ENCODE measurements at places on chromosomes 1 and 21. TPM values are rescaled to one million over a fixed set of nuclear protein-coding genes. Genes with fewer than 3 reads are reported as not detected.

DNA sequence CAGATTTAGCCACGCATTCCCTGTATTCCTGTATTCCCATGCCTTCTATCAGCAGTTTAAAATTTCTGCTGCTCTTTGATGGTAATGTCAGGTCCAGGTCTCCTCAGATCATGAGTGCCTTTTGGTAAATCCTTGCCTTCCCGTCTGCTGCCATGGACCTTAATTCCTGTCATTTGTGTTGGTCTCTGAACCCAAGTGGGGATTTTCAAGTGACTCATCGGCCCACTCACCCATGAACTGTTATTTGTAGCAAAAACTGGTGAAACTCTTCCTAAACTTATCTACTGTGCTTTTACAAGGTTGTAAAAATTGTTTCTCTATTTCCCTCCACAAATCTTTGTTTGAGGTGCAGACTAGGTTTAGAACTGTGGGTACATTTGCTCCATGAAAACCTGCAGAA lies 47.4 kb downstream of the ACTN2 start:
- DNase-seq = no peak

- DNase-seq = no peak
Observed at GRCh38 chr1:240766831-240767230, 154.9 kb upstream of the GREM2 start.

DNA sequence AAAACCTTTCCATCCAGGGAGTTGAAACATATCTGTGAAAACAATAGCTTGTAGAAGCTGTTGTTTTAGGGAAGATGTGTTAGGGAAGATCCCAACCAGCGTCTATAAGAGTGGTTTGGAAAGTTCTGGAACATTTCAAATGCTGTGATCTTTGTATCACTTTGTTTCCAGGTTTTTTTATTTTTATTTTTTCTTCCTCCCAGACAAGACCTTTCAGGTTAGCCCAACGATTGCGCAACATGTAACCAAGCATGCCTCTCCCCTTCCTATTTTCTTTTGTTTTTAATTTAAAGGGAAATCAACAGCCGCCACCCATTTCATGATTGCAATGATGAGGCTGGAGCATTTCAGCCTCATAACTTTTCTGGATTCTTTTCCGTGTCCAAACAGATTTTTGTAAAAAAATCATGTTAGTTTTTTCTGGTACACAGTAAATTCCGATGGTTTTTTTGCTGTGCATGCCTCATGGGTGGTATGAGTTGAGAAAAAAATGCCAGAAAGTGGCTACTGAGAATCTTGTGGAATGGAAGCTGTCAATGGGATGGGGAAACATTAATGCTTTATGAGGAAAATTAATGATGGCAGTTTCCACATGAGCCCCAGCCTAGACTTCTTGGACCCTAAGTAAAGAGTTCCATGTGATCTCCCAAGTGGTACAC lies 109.3 kb downstream of the RUNX1 start:
- DNase-seq = no peak

- no peak for DNase-seq
Observed at GRCh38 chr1:56435434-56436262, 143.7 kb downstream of the PLPP3 start.

Gene DPYD
- total RNA-seq = 45.7 TPM
